Activated naive CD4-positive, alpha-beta T cell treated with anti-CD3 and anti-CD28 coated beads, Interleukin-2, amount 50 U/mL, for 72 hours (primary cell): ENCODE measurements at places on chromosomes 6 and 20. TPM values are rescaled to one million over a fixed set of nuclear protein-coding genes. Genes with fewer than 3 reads are reported as not detected.

ZNF165 gene
- total RNA-seq = 2.1 TPM

- DNase-seq = no peak
These were observed 375.2 kb upstream of the MARCKS start for GRCh38 chr6:113481910-113482309.

DNA sequence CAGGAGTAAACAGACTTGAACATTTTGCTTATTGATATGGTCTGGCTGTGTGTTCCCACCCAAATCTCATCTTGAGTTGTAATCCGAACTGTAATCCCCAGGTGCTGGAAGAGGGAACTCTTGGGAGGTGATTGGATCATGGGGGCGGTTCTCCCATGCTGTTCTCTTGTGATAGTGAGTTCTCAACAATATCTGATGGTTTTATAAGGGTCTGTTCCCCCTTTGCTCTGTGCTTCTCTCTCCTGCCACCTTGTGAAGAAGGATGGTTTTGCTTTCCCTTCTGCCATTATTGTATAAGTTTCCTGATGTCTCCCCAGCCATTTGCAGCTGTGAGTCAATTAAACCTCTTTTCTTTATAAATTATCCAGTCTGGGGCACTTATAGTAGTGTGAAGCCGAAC lies 40.0 kb downstream of the MYLIP start:
- DNase-seq = no peak

TSPO2 gene
- total RNA-seq = not detected

SCUBE3 gene
- total RNA-seq = not detected

DNA sequence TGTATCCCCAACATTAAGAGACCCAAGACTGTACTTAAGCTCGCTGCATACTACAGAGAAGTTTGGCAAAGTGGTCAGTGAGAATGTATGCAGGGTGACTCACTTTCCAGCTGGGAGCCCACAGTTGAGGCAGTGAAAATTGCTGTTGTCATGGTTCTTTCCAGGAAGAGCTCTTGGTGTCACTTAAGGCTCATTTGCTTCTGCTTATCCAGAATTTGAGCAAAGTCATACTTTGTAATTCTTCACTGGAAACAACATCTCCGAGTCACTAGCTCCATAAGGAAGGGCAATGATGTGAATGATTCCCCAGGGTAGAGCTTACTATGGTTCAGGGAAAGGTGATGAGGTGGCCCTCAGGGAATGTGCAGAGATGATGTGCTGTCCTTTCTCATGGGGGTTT lies 65.4 kb upstream of the FBXL4 start:
- no peak for DNase-seq
